ENCODE measurements at places on chromosomes 7 and 10.

DNA sequence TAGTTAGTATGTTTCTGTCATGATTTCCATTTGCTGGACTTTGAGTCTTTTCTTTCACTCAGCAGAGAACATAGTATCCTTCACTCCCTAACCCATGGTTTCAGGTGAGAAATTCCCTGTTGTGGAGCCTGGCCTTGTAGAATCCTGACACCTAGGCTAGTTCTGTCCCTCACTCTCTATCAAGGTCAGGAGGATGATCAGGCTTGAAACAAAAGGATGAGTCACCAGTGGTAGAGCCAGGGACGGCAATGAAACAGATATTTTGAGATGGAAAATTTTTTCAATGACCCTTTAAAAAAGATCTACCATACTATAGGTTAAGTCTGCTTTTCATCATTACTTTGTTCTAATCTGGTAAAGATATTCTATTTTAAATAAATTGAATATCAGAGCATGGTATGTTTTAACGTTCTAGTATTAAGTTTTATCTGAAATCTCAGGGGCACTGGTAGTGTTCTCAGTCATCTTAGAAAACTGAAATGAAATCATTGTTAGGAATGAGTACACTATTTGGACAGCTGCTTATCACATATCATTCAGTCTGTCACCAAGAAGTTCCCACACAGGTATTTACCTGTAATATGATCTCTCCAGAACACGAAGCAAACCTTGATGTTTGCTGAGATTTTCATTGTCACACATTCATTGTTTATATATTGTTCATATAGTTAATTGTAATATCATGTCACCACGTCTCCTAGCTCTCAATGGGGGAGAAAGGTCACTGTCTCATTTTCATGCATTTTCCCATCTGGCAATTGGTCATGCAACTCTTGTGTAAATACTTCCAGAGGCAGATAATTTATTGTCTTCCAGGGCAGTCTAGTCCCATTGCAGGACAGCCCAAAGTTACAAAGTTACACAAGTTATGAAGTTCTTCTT is 299.9 kb upstream of the LRRTM3 start:
- no peak for DNase-seq

GRCh38 chr7:82810558-82811259 is 352.0 kb downstream of the PCLO start:
- no peak for DNase-seq

GRCh38 chr10:125783957-125784356 is 8.3 kb upstream of the MMP21 start:
- DNase-seq: no peak

GRCh38 chr10:133110133-133110532 is 22.4 kb downstream of the ADGRA1 start:
- DNase-seq: no peak

- DNase-seq: no peak
Observed at GRCh38 chr10:112507988-112508387, 61.0 kb downstream of the VTI1A start.

- DNase-seq: no peak
Observed at GRCh38 chr7:100801833-100802568, 25.3 kb downstream of the EPHB4 start.

DNA sequence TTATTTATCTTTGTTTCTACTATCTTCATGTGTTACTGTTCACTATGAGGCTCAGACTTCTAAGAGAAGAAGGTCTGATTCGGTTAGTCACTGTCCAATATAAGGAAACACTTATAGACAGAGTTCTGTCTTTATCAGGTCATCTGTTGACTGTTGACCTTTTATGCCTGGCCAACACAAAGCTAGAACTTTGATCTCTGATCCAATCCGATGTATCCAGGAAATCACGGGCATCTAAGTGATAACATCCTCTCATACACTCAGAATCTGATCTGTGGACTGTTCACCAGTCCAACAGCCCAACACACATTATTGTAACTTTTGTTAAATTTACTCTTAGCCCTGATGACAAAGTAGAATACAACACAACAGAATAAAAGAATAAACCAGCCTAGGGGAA is 114.6 kb downstream of the SRI start:
- no peak for DNase-seq
